ENCODE measurements at places on chromosomes 1 and 21. TPM values are rescaled to one million over a fixed set of nuclear protein-coding genes. Genes with fewer than 3 reads are reported as not detected.

CFAP298 gene
- 51.9 TPM for total RNA-seq

AKR7A3 gene
- total RNA-seq, result 0.50 TPM

CFHR3 gene
- total RNA-seq, result not detected

VN1R5 gene
- not detected for total RNA-seq

ALX3 gene
- total RNA-seq, result not detected

GRCh38 chr1:66360285-66360724 is 173.6 kb upstream of the SGIP1 start:
- DNase-seq, result no peak

DNA sequence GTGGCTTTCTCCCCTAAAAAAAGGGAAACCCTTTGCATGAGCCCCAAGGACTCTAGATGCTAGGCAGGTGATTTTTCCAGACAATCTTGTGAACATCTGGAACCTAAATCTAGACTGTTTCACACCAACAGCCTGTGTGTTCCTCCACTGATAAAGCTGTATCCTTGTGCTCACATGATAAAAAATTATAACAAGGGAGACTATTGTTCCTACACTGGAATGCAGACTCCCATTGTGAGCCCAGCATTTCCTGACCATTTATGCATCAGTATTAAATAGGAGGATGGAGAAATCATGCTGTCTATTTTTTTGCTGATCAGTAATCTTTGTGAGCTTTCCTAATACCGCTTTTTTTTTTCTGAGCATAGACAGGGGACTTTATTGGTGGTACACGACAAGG is 52.5 kb downstream of the ZNF697 start:
- no peak for DNase-seq

DNA sequence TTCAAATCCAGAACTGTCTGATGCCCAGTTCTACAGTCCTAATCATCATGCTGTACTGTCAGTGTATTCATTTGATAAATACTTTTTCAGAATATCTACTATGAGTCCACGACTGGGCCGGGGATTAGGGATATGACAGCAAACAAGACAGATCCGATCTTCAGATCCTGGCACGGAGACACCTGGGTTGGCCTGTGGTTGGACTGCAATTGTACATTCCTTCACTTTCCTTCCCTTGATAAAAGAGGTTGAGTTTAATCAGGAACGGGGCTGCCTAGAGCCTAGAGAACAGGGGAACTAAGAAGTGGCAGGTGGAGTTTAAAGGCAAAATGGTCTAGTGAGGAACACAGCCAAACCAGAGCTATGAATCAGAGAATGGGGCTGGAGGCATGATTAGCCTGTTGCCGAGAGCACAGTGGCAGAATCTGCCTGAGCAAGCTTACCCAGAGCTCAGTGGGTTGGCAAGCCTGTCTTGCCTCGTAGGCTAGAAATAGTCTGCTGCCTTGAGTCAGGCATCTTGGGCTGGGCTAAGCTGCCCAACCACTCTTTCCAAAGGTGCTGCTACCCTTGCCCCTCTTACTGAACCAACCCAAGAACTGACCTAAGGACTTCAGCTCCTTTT is 38.1 kb upstream of the PTCH2 start:
- DNase-seq, result no peak

DNA sequence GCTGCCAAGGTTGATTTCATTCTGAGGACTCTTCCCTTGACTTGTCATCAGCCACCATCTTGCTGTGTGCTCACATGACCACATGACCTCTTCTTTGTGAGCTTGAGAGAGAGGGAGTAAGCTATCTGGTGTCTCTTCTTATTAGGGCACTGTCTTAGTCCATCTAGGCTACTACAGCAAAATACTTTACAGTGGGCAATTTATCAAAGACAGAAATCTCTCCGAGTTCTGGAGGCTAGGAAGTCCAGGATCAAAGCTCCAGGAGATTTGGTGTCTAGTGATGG is 11.9 kb upstream of the RPS6KA1 start:
- DNase-seq, result no peak

DNA sequence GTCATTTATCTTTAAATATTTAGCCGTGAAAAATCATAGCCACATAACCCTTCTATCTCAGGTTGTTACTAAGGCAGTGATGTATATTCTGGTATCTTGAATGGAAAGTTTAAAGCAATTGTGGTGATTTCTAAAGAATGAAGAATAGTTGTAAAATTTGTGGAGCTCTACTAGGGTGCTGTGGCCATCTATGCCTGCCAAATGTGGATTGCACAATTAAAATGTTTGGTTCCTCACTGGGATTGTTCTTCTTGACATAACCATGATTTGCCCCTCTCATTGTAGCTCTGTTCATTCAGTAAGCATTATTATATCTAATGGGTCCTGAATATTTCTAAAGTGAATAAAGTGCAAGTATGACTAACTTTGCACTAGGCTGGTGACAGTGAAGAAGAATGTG is 50.1 kb downstream of the AK4 start:
- DNase-seq, result no peak

DNA sequence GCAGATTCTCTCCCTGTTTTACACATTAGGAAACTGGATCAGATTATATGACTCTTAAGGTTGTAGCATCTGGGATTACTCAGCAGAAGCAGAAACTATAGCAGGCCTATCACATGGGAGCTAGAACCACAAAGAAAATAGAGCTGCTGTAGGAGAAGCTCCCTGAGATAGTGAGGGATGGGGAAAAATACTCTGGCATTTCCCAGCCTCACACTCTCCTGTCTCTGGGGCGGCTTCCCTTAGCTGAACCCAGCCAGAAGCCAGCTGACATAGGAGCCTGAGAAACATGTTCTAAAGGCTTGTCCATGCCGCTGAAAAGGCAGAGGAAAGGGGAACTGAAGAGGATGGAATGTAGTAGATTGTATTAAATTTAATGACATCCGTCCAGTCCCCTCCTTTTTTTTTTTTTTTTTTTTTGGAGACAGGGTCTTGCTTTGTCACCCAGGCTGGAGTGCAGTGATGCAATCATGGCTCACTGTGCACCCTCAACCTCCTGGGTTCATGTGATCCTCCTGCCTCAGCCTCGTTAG is 76.8 kb upstream of the DNAJC6 start:
- DNase-seq, result no peak

- DNase-seq, result no peak
These were observed 58.4 kb downstream of the GDAP2 start for GRCh38 chr1:117871013-117871412.
